ENCODE measurements at places on chromosomes 4 and X.

DNA sequence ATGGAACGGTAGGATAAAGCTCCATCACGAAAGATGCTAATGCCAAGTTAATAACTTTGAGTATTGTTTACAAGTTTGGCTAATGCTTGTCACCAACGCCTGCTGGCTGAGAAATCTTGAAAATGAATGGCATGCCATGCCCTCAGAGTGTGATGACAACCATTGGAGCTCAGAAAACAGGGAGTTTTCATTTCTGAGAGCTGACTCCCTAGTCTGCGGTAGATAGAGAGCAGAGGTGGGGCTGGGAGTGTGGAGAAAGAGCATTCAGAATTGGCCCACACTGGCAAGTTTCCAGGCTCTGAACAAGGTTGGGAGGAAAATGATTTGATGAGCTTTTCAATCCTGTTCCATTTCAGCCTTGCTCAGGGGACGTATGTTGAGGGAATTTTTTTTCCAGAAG, 183.9 kb downstream of the CPEB2 start:
- no peak for DNase-seq

DNA sequence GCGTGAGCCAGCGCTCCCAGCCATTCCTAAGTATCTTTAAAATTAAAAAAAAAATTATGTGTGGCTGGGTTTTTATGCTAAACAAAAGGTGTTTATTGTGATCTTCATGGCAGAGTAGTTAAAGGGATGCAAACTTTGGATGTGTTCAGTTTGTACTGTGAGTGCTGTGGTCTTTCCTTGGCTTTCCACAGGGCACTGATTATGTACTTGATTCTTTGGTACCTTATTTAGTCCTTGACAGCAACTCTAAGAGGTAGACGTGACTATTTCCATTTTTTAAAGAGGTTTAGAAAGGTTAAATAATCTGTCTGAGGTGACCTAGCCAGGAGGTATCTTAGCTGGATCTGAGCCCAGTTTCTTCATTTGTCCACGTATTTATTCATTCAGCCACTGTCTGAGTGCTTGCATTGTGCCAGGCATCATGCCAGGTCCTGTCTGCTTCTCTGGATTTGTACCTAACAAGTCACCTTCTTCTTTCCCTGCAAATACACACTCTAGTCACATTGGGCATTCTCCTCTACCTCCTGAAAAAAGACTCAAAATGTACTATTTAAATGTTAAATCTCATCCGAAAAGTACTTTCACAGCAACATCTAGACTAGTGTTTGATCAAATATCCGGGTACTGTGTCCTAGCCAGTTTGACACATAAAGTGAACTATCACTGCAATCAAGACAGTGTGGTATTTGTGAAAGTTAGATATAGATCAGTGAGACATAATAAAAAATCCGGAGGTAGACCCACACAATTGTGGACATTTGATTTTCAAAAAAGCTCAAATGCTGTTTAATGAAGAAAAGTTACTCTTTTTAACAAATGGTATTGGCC, 31.5 kb downstream of the WWC2 start:
- DNase-seq = no peak

- DNase-seq = no peak
Measured at GRCh38 chr4:40288566-40288965, 46.6 kb upstream of the CHRNA9 start.

- no peak for DNase-seq
Measured at GRCh38 chr4:122920473-122920872, 1.9 kb downstream of the NUDT6 start.

DNA sequence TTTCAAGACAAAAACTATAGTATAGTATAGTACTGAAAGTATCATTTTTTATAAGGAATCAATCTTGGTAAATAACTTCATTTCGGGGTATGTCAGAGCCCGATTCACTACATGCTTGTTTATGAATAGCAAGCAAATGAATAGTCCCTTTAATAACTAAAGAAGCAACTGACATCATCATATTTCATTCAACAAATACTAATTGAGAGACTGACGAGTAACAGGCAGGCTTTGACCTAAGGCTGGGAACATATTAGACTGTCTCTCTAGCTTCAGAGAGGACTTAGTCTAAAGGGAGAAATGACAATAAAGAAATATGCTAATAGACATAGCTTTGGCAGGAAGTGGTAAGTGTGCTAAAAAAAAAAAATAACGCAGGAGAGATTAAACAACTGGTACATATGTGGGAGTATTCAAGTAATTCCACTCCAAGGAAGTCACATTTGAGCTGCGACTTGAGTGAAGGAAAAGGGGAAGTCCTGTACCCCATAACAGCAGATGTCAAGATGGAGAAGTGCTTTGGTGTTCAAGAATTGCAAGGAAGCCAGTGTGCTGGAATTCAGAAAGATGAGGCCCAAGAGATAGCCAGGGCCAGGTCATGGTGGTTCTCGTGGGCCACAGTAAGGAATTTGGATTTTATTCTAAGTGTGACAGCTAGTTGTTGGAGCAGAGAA, 284.9 kb downstream of the FBXO8 start:
- DNase-seq = no peak

DNA sequence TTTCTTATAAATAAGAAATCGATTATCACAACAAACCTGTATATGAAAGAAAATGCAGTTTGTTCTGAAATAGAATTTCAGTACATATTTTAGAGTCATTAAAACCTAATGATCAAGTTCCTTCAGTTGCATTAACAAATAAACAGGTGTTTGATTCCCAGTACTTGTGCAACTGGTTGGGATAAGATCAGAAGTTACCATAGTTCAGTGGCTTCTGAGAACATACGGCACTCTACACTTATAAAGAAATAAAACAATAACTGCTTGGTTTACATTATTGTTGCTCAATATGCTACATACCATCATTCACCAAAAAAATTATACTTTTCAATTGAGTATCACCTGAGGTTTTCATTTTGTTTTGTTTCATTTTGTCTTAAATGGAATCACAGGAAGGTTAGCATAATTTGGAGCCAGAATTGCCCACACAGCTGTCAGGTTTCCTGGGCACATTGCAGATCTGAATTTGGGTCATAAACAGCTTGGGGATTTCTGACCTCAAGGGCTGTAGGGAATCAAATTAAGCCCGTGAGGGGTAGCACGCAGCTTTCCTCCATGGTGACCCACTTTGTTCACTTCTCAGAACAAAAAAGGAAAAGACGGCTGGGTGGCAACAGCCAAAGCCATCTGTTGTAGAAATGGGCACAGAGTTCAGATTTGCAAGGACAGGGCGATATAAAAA, 14.9 kb upstream of the CCNG2 start:
- DNase-seq = no peak

DNA sequence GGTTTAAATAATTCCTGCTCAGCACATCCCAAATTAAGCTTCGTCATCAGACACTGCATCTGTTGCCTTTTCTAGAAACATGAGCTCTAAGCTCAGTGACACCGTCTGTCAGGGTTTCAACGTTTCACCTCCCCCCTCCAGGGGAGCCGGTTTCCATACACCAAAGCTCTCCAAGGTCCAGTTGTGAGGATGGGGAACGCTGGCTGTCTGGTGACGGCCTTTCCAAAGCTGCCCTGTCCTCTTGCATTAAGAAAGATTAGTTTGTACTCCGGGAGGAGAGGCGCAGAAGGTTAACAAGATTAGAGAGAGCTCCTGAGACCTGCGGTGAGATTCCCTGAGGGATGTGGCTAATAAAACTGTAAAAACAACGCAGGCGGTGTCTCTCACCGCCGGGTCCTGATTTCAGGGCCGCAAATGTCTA, 43.2 kb downstream of the ASMT start:
- DNase-seq = no peak

- DNase-seq = no peak
Measured at GRCh38 chr4:69156913-69157312, 57.6 kb downstream of the UGT2B11 start.

DNA sequence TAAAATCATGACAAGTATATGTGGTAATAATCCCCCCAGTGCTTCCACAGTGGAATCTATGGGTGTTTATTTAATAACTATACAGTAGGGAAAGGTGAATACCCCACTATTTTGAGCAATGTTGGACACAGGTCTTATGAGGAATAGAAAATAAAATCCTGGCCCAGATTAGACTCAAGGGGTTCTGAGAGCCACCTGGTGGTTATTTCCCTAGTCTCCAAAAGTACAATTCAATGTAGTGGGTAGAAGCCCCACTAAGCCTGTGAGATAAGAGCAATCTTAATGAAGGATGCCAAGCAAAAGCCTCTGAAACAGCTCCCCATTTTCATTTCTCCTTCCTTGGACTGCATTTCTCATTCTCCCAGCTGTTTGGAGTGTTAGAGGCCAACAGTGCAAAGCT, 328.2 kb upstream of the NR3C2 start:
- DNase-seq = no peak

- DNase-seq = no peak
Measured at GRCh38 chr4:87819281-87819919, 13.4 kb upstream of the MEPE start.

- DNase-seq = no peak
Measured at GRCh38 chr4:157885811-157886210, 287.0 kb downstream of the GASK1B start.

DNA sequence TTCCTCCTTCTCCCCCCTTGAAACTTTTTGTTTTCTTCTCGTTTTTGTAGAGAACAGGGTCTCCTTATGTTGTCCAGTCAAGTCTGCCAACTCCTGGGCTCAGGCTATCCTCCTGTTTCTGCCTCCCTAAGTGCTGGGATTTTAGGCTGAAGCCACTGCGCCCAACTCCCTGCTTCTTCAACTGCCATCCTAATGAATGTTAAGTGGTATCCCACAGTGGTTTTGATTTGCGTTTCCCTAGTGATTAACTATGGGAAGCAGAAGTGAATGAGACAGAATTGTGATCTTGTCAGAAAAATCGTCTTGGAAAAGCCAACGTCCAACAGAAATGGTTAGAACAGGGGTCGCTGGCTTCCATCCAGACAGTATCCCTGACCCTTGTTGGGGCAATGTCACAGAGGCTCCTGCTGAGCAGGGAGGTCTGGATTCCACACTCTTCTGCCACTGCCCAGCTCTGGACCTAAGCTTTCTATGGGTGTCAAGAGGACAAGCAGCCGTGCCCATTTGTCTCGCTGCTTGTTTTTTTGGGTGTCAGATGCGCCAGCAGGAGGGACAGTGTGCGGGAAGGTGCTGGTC, 869 bp upstream of the ADD1 start:
- DNase-seq = no peak

GRCh38 chr4:54157606-54158005, 57.6 kb downstream of the GSX2 start:
- DNase-seq = no peak

DNA sequence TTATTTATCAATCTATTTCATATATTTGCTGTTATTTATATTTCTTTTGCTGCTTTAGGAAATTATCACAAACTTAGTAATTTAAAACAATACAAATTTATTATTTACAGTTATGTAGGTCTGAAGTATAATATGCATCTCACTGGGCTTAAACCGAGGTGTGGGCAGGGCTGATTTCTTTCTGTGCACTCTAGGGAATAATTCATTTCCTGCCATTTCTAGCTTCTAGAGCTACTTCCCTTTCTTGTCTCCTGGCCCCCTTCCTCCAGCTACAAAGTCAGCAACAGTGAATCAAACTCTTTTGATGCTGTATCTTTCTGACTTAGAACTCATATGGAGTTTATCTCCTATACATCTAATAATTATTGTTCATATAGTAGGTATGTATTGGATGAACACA, 303.5 kb upstream of the ARSJ start:
- no peak for DNase-seq

DNA sequence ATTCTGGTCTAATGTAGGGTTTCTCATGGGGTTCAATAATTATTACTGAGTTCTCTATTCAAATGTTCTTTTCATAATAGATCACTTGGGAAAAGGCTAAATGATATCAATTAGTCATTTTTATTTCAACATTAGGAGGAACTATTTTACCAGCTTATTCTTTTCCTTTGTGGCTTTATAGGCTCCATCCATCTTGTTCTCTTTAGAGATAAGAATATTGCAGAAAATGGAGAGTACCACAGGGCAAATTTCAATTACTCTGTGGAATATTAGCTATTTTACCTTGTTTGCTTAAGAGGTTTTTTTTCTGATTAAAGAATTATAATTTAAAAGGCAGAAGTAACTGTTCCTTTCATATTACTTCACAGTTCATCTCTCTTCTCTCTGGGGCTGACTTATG, 55.8 kb downstream of the MAP9 start:
- DNase-seq = no peak

DNA sequence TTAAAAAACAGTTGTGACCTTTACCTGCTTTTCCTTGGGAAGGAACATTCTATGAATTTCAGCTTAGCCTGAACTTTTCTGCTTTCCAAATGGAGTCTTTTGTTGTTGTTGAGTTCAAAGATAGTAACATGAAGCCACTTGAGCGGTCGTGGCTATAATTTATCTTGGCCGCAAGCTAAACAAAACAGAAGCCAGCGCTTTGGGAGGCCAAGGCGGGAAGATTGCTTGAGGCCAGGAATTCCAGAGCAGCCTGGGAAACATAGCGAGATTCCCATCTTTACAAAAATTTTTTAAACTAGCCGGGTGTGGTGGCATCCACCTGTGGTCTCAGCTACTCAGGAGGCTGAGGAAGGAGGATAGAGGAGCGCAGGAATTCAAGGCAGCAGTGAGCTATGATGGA, 29.9 kb downstream of the TKTL1 start:
- no peak for DNase-seq

DNA sequence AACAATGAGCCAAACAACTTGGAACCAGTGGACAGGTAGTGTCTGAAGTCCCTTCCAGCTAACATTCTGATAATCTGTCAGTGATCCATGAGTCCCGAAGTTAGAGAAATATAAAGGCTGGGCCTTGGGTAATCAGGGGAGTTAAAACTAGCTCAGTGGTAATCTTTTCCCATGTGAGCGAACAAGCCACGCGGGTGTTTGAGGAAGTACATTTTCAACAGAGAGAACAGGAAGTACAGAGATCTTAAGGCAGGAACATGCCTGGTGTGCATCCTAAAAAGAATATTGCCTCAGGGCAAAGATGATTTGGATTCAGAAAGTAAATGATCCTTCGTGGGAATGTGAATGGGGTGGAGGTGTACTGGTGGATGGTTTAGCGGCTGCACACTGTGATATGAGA, 42.9 kb downstream of the FNIP2 start:
- no peak for DNase-seq

GRCh38 chrX:150977411-150978162, 5.5 kb upstream of the HMGB3 start:
- DNase-seq = no peak

DNA sequence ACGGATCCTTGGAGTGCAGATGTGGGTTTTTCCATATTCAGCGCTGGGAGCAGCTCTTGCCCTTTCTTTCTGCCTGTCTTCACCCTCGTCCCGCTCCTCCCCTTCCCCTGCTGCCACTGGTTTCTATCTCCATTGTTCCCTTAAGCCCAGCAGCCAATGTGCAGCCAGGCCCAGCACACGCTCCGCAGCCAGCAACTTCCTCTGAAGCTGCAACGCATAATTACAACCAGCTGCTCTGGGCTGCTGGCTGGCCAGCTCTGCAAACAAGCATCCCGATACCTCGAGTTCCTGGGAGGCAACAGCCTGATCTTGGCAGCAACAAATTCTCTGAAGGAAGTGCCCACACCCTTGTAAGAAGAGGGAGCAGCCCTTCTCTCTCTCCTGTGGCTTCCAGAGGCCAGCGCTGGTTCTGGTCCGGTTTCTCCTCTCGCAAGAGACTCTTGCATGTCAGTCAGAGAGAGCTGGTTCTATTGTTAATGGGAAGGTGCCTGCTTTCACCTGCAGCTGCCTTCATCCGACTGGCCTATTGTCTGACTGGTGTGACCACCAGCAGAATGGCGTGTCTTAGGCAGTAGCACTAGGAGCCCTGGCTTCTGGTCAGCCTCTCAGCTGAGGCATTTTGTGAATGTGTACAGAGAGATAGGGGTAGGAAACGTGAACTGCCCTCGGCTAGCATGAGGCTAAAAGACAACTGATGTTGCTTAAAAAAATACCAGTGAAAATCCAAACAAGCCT, 83.8 kb upstream of the MAML3 start:
- no peak for DNase-seq

GRCh38 chr4:93317561-93317960, 511.0 kb upstream of the ATOH1 start:
- DNase-seq = no peak
